ENCODE measurements at places on chromosomes 2 and 18.

GRCh38 chr2:240619506-240620148, 5.7 kb upstream of the GPR35 start:
- no peak for DNase-seq

- DNase-seq, result no peak
Observed at GRCh38 chr2:32418778-32419177, 62.0 kb downstream of the BIRC6 start.

DNA sequence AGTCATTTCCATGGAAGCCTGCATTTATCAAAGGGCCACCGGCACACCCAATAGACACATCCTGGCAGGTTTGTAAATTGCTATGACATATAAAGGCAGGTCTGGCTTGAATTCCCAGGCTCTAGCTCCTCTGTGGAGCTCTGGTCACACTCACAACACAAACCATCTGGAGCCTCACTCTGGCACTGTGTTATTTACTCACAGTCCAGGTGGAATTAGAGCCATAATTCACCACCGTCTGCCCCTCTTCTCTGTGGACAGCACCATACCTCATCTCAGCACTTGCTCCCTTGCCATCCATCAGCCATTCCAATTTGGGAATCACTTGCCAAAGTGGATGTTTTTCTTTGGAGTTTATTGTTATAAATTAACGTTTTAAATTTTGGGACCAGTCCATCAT, 84.3 kb upstream of the OSR1 start:
- DNase-seq, result no peak

DNA sequence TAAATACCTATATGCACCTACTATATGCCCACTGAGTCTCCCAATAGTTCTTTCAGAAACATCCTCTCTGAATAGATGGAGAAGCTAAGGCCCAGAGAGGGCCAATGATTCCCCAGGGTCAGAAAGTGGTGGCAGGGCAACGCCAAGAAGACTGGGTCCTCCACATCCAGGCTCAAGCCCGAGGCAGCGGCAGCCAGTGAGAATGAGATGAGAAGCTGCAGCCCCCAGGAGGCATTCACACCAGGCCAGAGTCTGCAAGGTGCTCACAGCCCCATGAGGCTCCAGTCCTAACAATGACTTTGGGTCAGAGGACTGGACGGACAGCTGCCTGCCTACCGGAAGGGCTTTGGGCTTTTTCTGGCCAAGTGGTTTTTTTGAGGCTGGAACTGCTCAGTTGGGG, 3.5 kb downstream of the TEX261 start:
- no peak for DNase-seq

- no peak for DNase-seq
Observed at GRCh38 chr18:31302991-31303390, 15.0 kb upstream of the DSG1 start.

- no peak for DNase-seq
Observed at GRCh38 chr2:215537611-215538010, 101.7 kb upstream of the FN1 start.

DNA sequence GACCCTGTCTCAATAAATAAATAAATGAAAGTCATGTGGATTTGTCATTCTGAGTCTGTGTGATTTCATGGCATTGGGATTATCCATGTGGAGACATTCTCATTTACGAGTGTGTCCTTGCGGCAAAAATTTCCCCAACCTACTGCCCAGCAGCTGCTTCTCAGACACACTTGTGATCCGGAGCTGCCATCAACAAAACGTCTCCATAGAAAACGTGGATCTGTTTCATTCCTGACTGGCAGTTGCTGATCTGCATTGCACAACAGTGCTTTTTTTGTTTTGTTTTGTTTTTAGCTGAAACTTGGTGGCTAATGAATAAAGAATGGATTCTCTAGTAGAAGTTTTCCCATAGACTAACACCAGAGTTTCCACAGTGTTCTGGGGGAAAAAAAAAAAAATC, 74.7 kb downstream of the TGIF1 start:
- DNase-seq, result no peak

- no peak for DNase-seq
Observed at GRCh38 chr2:57906152-57906732, 140.4 kb upstream of the VRK2 start.

GRCh38 chr2:12089496-12089895, 343.1 kb downstream of the LPIN1 start:
- no peak for DNase-seq

DNA sequence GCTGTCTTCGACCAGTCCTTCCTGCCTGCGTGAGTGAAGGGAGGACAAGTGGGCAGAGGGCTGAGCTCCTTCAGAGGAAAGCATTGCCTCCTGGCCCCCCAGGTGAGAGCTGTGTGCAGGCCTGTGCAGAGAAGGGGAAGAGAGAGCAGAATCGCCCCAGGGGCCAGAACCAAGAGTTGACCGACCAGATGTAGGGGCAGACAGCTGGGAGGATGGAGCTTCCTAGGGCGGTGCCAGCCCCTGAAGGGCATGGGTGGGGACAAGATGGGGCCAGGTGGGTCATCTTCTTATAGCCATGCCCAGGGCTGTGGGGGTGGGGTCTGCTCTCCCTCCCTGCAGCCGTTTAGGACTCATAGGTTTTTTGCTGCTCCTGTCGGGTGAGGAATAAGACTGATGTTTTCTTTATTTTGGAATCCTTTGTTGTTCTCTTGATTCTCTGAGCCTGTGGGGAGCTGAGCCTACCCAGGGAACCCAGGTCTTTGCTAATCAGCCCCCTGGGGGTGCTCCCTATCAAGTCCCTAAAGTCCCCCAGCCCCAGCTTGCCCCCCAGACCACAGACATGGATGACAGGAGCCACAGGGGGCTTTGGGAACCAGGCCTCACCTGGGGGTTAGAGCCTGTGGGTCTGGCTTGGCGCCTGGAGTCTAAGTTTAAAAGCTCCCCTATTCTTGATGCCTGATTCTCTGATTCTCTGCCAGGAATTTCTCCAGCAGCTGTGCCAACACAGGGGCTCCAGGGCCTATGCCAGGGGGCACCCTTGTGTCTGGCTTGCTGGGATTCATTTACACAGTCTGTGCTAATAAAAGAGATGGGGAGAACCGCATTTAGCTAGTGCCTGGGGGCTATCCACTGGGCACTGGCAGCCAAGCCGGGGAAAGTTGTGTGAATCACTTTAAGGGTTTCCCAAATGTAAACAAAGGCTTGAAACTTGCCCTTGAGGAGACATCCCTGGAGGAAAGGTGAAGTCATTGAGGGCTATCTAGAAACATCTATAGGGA, 9.3 kb upstream of the EFHD1 start:
- no peak for DNase-seq

DNA sequence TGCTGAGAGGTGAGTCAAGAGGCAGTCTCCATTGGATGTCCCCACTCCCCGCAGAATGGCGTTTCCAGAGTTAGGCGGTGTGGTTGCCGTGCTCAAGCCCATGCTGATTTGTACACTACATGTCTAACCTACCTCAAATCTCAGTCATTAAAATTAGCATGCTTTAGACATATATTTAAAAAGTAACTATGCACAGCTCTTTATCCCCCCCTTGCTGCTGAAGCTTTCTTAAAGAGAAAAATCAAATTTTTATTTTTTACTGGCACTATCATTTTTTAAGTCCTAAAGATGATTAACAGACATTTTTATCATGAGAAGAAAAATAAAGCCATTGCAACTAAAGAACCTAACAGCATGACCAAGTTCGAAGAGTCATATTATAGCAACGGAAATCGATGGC, 42.9 kb downstream of the BOLA3 start:
- no peak for DNase-seq

- DNase-seq, result no peak
Observed at GRCh38 chr2:7826656-7827055, 855.2 kb upstream of the ID2 start.

DNA sequence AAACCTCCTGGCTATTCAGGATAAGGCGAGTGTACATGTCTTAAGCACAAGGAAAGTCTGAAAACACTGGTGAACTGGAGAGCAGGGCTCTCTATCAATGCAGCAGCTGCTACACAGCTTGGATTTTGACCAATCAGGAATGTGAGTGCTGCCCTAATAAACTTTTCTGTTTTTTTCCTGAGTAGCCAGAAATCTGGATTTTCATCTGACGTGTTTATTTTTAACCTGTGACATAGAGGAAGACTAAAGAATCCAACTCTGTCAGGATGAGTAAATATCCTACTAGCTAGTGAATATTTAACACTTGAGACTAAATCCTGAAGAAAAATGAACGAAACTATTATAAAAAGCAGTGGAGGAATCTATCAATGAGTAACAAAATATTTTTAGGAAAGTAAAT, 1638.9 kb downstream of the LRP1B start:
- DNase-seq, result no peak

GRCh38 chr2:110747522-110748488, 15.4 kb downstream of the ACOXL start:
- DNase-seq, result no peak

GRCh38 chr2:28898048-28898447, 3.6 kb downstream of the WDR43 start:
- DNase-seq, result no peak

DNA sequence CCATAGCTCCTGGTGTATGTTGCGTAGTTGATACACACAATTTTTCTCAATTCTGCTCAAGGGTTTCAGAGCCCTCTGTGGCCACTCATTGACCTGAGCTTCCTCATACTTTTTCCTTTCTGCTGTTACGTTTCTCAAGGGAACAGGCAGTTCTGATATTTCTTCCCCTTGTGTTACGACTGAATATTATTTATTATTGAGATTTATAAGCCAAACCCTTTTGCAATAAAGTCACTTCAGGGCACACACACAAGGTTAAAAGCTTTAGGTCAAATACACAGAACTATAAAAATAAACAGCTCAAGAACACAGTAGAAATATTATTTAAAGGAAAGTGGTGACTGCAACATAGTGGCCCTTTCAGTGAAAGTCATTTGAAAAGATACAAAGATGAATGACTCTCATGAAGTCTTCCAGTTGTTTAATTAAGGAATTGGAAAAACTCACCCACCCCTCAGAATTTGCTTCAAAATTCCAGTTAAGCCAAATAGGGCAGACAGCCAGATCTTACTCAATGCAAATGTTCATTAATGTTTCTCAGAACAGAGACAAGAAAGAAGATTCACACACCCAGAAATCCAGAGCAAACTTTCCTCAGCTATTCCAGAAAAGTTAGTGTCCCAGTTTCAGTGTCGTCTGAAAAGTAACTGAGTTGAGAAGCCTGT, 179.7 kb downstream of the TRIB2 start:
- no peak for DNase-seq

DNA sequence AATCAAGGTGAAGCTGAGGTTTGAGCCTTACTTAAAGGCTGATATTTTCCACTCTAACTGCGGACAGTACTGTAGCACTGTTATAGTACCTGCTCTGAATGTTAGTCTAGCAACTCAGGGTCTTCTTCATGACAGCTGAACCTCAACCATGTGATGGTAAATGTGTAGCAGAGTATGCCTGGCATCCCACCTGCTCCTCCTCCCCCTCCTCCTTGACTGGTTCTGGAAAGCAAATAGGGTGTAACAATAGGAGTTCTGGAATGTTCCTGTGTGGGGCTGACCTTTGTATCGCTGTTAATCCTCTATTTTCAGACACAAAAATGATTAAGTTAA, 447 bp upstream of the CCL20 start:
- no peak for DNase-seq

GRCh38 chr2:234258562-234259141, 208.2 kb downstream of the SPP2 start:
- no peak for DNase-seq

- DNase-seq, result no peak
Observed at GRCh38 chr2:169945515-169945914, 118.3 kb downstream of the UBR3 start.

GRCh38 chr2:170237572-170238120, 59.7 kb downstream of the MYO3B start:
- DNase-seq, result no peak

DNA sequence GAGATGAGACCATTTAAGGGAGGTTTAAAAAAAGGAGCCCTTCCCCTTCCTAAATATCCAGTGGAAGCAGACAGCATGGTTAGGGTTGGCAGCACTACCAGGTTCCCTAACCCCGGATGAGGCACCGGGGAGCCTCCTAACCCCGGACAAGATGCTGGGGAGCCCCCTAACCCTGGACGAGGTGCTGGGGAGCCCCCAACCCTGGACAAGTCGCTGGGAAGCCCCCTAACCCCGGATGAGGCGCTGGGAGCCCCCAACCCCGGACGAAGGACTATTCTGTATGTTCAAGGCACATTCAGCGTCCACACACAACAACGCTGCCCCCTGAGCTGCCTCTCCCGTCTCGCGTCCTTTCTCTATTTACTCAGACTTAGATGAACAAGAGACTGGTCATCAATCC, 51.9 kb downstream of the ANKMY1 start:
- no peak for DNase-seq

- DNase-seq, result no peak
Observed at GRCh38 chr2:76175295-76175694, 464.6 kb upstream of the GCFC2 start.

GRCh38 chr2:106108351-106108750, 85.8 kb downstream of the UXS1 start:
- DNase-seq, result no peak

- no peak for DNase-seq
Observed at GRCh38 chr18:52715991-52716390, 376.0 kb downstream of the DCC start.

DNA sequence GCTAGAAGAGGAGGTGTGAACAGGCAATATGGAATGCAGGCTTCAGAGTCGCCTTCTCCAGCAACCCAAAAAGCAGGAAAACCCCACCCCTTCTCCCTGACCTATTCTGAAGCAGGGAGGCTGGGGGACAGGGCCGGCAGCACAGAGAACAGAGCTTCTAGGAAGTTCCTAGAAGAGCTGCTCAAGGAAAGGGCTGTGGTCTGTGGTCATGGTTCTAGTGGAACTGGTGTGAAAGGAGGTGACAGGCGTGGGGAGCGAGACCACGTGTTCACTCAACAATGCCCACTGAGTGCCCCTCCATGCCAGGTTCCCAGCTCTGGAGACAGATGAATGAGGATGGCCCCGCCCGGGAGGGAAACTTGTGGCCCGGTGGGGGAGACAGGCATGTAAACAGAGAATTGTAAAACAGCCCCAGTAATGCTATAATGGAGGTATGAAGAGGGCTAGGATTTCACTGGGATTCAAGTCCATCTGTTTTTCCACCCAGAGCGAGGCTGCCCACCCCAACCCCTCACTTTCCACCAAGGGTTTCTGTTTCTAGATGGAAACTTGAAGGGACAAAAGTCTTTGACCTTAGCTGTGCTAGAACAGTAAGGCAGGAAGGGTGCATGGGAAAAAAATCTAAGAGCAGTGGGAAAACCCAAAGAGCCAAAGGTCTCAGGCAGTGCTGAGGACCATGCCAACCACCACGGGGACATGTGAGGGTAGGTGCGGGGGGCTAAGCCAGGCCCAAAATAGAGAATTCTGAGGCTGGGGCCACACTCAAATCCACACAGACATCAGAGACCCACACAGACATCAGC, 71.8 kb downstream of the TNS1 start:
- no peak for DNase-seq

GRCh38 chr2:147173798-147174197, 671.0 kb upstream of the ACVR2A start:
- DNase-seq, result no peak

DNA sequence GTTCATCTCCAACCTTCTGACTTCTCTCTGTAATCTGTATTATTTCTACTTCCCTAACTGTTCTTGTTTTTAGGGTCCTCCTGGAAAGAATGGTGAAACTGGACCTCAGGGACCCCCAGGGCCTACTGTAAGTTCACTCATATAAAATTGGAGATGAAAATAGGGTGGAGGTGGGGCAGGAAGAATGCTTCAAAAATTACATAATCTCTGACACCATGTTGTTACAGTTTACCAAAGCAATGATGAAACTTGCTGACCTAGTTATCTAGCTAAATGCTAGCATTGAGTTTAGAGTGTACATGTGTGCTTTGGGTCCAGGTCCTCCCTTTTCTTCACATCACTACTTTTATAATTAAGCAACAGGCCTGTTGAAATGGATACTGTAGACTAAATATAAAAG, 23.1 kb downstream of the COL3A1 start:
- no peak for DNase-seq

Data from endothelial cell (in vitro differentiated cells).